ENCODE measurements at places on chromosomes 2 and 18.

DNA sequence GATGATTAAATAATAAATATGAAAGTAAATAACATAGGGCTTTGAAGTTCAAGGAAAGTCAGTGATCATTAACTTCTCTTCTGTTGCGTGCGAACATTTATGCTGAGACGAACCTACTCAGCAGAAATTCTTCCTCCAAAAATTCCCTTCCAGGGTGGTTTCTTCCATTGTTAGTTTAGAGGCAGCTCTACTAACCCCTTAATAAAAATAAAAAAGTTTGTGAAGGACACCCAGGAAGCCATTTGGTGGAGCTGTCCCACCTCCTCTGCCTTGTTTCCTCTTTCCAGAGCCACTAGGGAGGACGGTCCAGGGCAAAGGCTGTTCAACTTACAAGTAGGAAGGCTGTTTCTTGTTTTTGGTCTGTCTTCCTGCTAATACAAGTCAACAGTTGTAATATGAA is 2.1 kb upstream of the SMAD2 start:
- no peak for DNase-seq

DNA sequence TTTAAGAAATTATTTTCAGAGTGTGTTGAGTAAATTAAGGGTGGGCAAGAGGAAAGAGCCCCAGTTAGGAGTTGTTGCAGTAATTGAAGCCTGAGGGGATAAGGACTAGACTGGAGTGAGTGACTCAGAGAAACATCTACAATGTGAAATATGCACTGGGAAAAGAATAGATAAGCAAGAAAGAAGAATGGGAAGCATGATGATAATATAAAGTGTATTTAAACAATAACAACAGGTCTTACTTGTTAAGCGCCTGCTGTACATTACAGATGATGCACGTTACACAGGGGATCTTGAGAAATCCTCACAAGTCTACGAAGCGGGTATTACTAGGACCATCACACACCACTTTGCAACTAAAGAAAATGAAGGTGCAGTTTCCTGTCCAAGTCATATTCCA is 73.6 kb upstream of the STK17B start:
- DNase-seq, result no peak

- no peak for DNase-seq
Measured at GRCh38 chr18:59022167-59022945, 117.3 kb upstream of the SEC11C start.

DNA sequence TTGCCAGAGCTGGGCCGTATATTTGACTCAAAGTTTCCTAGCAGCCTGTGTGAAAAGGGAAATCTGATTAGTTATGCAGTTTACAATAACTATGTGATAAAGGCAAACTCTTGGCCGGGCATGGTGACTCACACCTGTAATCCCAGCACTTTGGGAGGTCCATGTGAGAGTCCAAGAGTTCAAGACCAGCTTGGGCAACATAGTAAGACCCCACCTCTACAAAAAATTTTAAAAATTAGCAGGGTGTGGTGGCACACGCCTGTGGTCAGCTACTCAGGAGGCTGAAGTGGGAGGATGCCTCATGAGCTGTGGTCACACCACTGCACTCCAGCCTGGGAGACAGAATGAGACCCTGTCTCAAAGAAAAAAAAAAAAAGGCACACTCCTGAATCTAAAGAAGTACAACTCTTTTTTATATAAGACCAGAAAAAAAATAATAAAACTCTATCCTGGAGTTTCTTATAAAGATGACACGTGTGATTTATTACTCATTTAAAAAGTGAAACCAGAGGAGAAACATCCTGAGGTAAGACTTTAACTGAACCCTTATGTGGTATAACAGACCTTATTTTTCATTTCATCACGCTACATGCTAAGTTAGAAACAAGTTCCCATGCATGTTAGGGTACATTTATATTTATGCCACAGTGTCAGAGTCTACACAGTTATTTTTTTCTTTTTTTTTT is 32.6 kb upstream of the KCMF1 start:
- DNase-seq, result no peak

GRCh38 chr2:120036145-120036544 is 23.3 kb downstream of the EPB41L5 start:
- no peak for DNase-seq

DNA sequence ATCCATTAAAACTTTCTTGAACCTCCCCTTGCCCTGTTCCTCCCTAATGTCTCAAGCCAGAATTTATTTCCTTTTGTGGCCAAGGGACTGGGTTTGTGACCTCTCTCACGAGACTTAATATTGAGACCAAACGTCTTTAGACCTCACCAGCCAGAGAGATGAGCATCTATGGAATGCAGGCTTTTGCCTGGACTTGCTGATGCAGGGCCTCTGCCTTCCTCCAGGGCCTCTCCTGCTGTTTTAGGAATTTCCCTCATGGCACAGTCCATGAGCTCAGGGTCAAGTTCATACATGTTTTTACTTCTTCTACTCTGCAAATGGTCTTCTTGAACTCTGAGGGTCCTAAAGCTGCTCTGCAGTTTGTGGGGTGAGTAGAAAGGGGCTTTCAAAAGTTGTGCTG is 22.3 kb downstream of the IL1B start:
- no peak for DNase-seq

DNA sequence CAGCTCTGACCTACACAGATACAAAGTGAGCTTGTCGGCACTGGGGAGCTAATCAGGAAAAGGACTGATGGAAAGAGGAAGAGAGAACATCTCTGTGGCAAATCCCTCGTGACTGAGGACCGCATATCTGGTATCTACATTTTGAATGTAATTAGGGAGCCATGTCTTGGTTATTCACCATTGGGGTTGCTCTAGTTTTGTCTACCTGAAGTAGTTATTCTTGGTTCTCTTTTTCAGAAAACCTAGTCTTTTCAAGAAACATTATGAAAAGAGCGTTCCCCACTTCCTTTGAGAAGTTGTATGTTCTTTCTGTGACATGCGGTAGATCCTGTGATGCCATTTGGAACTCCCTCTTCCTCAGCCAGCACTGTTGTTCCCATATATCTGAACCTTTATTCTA is 104.4 kb downstream of the DOCK10 start:
- no peak for DNase-seq

- DNase-seq, result no peak
Measured at GRCh38 chr2:100407073-100407472, 10.4 kb downstream of the CHST10 start.

DNA sequence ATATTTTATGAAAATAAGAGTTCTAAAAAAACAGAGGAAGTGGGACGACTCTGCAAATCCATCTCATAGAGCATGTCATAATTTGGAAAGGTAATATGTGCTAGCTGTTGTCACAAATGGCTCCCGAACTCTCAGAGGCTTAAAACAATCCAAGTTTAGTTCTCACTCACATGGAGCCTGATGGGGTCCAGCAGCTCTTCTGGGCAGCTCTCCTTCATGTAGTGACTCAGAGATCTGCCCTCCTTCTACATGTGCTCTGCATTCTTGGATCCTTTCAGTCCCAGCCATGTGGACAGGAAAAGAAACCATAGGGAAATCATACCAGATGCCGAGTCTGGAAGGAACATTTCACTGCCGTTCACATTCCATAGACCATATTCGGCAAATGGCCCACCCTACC is 180.1 kb upstream of the APCDD1 start:
- DNase-seq, result no peak

All from H1 (cell line).